ENCODE measurements at places on chromosomes 11 and 22.

- DNase-seq: no peak
Observed at GRCh38 chr22:49312601-49313000, 515.1 kb downstream of the BRD1 start.

GRCh38 chr22:24380220-24380904, 47.0 kb upstream of the ADORA2A start:
- DNase-seq: peak; percentile 6

DNA sequence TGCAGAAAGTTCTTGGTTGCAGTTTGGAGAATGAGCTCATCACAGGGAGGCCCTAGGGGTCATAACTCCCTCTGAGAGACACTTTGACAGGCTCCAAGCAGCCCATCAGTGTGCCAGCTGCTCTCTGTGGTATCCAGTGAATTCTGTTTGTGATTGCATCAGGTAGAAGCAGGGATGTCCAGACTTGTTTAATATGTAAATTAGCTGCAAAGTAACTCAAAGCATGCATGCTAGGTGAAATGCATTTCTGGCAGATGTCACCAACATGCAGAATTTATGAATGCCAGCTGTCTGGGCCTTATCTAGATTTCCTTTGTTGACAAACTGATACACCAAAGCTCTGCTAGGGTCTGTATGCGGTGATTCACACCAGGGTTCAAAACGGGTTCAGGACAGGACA, 123.6 kb upstream of the MTNR1B start:
- DNase-seq: peak; percentile 32

- DNase-seq: no peak
Observed at GRCh38 chr22:26673486-26673885, 16.1 kb downstream of the MIAT start.

GRCh38 chr11:118321386-118322082, 17.0 kb downstream of the CD3E start:
- no peak for DNase-seq

DNA sequence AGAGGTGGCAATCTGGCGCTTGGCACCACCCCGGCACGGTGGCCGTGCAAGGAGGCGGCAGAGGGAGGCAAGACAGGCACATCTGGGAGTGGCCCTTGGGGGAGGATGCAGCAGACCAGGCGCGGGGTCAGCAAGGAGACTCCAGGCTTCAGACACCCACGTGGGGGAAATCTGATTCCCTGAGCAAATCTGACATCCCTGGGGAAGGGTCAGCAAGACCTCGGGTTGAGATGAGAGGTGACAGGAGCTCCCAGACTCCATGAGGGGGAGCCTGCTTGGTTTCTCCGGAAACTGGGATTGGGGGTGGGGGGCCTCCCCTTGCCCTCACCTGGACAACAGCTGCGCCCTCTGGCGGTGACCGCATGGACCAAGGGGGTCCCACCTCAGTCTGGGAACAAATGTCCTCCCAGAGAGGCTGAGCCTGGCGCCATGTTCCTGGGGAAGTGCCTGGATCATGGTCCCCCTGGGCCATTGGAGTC, 4.0 kb upstream of the RCOR2 start:
- peak; percentile 72 for DNase-seq

- no peak for DNase-seq
Observed at GRCh38 chr11:122036018-122036417, 80.0 kb downstream of the BLID start.

GRCh38 chr22:30483169-30483568, 11.4 kb upstream of the SEC14L3 start:
- no peak for DNase-seq

DNA sequence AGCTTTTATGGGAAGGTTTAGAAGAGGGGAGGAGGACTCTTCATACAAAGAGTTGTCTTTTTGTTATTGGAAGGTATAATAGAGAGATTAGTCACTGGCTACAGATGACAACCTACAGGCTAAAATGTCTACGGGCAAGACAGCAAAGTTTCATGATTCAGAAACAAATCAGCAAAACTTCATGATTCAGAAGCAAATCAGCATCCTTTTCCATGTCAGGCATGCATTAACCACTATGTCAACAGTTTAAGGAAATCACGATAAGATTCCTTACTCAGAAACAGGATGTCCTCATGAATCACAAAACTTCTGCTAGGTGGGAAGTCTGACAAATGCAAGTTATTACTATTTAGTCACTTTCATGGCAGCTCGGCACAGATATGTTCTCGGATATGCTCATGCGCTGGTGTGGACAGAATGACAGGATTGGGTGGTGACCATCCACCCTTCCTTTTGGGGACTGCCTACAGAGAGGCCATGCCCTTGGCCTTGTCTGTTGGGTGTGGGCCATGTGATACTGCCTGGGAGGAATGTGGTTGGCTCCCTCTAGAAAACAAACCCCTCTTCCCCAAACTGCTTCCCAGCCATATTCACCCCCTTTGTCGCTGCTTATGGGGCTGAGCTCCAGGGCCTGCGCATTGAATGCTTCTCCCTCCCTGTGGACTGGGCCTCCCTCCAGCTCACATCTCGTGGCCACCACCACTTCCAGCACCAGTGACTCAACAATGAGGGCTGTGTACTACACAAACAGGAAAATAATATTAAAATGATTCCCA, 10.1 kb downstream of the C11orf91 start:
- DNase-seq: no peak

- no peak for DNase-seq
Observed at GRCh38 chr11:65920372-65920802, 1.2 kb downstream of the DRAP1 start.

DNA sequence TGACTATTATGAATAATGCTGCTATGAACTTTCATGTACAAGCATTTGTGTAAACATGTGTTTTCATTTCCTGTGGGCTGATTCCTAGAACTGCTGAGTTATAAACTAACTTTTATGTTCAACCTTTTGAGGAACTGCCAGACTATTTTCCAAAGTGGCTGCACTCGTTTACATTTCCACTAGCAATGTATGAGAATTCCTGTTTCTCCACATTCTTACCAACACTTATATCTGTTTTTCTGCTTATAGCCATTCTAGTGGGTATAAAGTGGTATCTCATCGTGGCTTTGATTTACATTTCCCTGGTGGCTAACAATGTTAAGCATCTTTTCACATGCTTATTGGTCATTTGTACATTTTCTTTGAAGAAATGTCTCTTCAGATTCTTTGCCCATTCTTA, 35.2 kb upstream of the SCUBE2 start:
- DNase-seq: no peak

GRCh38 chr11:118930094-118930712, 4.5 kb upstream of the BCL9L start:
- DNase-seq: peak; percentile 89

DNA sequence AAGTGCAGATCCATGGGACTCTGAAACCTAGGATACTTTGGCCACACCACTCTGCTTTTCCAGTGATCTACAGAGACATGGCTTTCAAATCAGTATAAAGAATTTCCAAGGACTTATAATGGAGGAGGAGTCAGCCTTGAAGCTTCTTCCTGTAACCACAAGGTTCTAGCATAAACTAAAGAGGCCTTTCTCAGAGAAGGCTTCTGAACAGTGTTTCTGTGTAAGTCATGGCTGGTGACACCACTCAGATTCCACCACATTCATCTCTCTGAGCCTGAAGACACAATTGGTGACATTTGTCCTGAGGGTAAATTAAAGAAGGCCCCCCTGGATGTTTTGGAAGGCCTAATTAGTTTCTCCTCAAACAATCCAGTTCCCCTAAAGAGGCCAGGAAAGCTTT, 29.0 kb upstream of the ADORA2A start:
- no peak for DNase-seq

DNA sequence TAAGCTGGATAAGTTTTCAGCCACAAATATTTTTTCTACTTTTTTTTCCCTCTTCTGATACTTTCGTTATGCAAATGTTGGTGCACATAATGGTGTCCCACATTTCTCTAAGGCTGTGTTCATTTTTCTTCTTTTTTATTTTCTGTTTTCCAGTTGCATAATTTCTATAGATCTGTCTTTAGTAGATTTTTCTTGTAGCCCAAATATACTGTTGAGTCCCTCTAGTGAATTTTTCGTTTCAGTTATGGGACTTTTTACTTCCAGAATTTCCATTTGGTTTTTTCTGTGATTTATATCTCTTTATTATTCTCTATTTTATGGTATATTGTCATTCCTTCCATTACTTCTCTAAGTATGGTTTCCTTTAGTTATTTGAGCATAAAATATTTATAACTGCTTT, 72.0 kb downstream of the SWAP70 start:
- DNase-seq: no peak

All from retina (tissue), 1 donor.